Stimulated activated CD8-positive, alpha-beta memory T cell treated with anti-CD3 and anti-CD28 coated beads, Interleukin-15, amount 100 ng/mL, for 24 hours (primary cell): ENCODE measurements at places on chromosomes 2 and 18.

DNA sequence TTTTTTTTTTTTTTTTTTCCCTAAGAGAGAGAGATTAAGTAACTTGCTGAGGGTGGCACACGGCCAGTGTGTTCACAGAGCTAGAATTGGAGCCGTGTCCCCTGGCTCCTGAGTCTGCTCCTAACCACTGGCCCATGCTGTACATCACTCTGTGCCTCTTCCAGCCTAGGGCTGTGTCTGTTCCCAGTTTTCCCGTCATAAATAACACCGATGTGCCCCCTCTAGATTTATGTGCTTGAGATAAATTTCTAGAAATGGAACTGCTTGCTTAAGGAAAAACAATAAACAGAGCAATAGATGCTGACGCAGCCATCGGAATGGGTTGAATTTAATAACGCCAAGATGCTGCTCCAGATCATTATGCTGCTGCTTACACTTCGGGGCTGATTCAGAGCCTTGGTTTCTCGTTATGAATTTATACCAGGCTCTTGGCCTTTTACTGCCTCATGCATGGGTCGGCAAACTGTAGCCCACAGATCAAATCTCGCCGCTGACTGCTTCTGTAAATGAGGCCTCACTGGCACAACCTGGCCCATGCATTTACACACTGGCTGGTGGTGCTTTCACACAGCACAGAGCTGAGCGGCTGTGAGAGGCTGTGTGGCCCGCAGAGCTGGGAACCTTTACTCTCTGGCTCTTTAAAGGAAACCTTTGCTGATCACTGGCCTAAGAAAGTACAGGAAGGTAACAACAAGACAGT lies 58.1 kb downstream of the NDUFA10 start:
- no peak for DNase-seq

DNA sequence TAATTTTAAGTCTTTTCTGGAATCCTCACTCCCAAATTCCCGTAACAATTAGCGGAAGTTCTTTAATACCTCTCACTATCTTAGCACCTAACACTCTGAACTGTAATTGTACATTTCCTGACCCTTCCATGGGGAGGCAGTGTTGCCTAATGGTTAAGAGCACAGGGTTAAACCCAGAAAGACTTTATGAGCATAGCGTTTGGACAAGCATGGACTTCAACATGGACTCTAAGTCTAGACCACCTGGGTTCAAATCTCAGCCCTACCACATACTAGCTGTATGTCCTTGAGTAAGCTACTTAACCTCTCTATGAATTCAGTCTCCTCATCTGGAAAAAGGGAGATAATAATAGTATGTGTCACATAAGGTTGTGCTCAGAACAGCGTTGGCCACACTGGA lies 13.0 kb downstream of the ANTXR1 start:
- DNase-seq = no peak

GRCh38 chr2:121128741-121129659 lies 156.0 kb downstream of the TFCP2L1 start:
- no peak for DNase-seq

GRCh38 chr2:212683346-212684097 lies 144.9 kb upstream of the ERBB4 start:
- no peak for DNase-seq

GRCh38 chr2:2326068-2327040 lies 4.7 kb downstream of the MYT1L start:
- no peak for DNase-seq

GRCh38 chr2:105510761-105511528 lies 112.1 kb upstream of the FHL2 start:
- no peak for DNase-seq
